ENCODE measurements at places on chromosomes 6 and 20.

GRCh38 chr6:112799889-112800288, 452.8 kb downstream of the RFPL4B start:
- no peak for DNase-seq

GRCh38 chr6:87154641-87154992, 748 bp upstream of the ZNF292 start:
- DNase-seq, result no peak

DNA sequence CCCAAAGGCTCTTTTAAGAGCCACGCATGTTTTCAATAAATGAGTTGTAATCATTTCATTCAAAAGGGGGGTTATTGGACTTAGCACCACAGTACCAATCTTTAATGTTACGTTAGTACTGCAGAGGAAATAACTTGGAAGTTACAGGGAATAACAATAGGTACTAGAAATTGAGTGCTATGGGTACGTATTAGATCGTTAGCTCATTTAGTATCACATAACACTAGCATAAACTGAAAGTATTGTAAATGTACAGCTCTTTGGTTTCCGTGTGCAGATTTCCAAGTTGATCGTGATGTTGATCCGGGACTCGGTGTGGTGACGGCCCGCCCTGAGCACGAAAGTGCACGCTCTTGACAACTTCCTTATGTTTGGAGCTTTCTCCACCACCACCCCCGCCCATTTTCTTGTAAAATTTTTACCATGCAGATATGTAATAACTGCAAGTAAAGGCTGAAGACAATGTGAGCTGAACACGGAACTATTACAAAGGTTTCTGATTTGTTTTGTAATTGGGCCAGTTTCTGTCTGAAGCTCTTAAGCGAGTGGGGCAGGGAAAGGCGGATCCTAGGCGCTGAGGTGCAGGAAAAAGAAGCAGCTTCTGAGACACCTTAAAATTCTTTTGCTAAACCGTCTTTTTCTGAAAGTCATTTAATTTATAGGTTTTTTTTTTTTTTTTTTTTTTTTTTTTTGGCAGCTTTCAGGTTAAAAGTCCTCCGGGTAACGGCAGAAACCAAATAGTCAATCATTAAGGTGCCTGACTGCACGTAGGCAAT, 71.5 kb downstream of the HFE start:
- DNase-seq, result peak; percentile 48

DNA sequence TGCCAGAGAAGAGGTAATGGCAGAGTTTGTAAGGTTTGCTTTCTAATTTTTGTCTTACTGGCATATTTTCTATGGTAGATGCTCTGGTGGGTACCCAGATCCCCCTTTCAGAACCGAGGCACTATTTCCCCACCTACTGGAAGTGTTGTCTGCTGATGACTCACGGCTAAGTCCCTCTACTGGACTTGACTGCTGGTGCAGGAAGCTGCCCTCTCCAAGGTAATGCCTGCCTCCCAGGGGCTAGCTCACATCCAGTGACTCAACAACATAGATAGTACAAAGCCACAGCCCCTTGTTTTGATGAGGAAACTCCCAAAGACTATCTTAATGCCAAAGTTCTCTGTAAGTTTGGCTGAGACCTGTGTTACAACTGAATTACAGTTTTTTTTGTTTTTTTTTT, 285.4 kb upstream of the FLRT3 start:
- DNase-seq, result no peak

- DNase-seq, result no peak
These were observed 8.9 kb downstream of the TIAM2 start for GRCh38 chr6:155004017-155004416.

- no peak for DNase-seq
These were observed 385.0 kb downstream of the CD83 start for GRCh38 chr6:14502551-14502950.

DNA sequence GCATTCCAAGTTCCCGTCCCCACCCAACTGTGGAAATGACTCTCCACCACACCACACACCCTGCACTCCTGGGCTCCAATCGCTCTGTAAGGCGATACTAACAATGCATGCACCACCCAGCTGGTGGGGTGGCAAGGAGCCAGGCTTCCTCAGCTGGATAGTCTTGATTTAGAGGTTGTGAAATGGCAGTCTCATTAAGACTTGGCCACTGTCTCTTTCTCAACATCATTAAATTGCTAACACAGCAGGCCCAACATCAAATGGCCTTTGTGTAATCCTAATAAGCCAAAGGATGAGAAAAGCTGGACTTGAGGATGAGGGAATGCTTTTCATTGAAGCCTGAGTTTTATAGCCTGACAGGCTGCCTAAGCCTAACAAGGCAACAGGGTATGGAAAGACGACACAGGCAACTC, 223.7 kb downstream of the GMDS start:
- DNase-seq, result no peak

DNA sequence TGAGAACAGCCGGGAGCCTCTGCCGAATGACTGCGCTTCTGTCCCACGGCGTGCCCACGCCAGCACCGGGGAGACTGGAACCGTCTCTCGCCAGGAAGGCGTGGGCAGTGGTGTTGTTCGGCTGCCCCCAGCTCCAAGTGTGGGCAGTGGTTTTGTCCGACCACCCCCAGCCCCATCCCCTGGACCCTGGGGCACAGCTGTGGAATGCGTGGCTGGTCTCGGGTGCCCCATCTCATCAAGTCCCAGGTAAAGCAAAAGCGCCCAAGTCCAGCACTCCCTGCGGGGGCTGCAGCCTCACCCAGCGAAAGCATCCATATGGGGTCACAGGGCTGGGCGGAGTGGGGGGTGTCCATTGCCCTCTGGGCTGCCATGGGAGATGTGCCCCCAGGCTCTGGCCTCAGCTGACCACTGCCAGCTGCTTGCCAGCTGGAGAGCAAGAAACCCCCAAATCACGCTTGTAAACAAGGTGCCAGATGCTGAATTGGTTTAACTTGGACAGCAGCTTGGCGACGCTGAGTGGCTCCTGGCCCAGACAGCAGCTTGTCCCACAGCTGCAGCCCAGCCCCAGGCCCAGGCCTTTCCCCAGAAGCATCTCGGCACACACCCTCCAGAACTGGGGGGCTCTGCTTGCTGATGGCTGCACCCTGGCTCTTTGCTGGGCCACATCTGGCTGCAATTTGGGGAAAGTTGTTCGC, 4.5 kb downstream of the CABLES2 start:
- no peak for DNase-seq

- DNase-seq, result peak; percentile 14
These were observed 18.7 kb downstream of the SRXN1 start for GRCh38 chr20:634148-634925.

DNA sequence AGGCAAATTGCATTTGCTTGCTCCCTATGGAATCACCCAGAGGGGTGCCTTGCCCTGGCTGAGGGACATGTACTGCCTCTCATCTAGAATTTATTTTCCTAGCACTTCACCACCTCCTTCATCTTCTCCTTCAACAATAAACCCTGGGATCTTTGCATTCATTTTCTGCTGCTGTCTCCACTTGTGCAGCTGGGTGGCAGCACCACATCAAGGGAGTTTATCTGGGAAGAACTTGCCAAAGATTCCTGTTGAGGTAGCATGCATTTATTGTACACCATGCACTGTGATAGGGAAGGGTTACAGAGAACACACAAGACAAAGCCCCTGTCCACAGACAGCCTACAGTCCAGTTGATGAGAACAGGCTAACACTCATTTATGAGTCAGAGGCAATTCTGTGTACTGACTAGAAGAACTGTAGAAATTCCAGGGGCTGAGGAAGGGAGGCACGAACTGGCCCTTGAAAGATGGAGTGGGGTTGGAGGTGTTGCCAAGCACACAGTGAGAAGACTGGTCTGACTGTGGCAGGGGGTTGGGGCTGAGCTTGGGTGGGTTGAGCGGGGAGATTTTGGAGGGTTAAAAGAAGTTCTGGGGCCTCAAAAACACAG, 17.5 kb downstream of the C20orf173 start:
- DNase-seq, result peak; percentile 27
